Urinary bladder (tissue), 4 donors: ENCODE measurements at places on chromosomes 5 and 9. TPM values are rescaled to one million over a fixed set of nuclear protein-coding genes. Genes with fewer than 3 reads are reported as not detected.

- DNase-seq: no peak
Measured at GRCh38 chr5:69416180-69416579, 1.3 kb downstream of the MARVELD2 start.

The MARVELD2 gene
- 1.4 TPM for polyA plus RNA-seq

DNA sequence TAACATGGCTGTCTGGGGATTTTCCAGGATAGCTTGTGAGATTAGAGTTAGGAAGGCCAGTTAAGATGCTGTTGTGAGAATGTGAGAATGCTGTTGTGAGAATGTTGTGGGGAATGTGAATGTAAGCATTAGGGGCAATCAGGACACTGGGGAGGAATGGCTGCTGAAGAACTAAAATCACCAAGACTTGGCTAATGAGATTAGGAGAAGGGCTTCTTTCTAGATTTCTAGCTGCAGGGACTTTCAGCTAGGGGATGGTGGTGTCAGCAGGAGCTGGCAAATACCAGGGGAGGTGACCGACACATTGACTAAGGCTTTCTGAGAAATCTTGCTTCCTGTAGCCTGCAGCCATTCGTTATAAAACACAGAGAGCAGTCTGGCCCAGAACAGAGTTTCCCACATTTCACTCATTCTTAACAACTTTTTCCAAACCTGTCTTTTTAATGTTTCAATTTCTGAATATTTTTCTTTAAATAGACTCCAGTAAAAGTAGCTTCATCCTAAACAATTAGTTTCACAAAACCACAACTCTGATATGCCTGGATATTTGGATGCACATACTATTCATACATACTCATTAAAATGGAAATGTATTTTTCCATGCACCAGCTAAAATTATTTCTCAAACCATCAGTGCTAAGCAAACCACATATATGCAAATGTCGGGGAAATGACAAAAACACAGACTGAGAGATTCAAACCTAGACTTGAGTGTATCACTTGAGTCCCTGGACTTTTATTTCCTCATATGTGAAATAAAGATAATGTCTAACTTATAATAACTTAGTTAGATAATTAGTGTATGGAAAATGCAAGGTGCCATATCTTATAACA is 89.3 kb upstream of the TNC start:
- no peak for DNase-seq

DNA sequence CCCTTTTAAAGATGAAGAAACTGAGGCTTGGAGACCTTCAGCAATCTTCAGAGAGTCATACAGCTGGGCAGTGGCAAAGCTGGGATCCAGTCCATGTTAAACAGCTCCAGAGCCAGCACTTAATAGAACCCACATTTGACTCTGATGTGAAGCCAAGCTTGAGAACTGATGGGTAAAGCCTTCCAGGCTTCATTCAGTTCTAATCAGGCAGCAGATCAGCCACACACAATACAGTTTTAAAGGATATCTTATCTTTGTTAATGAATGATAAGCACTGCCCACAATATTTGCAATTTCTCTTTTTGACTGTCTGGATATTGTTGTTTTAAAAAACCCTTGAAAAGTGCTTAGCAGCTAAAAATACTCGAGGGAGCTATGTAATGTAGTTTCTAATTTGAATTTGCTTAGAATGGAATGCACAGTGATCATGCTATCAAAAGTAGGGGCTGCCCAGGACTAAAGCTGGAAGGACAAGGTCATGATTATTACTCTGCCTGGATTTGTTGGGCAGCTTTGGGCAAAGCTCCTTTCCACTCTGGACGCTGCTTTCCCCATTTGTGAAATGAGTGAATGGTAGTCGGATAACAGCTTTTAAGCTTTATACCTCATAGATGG is 31.3 kb upstream of the HTR4 start:
- no peak for DNase-seq

DNA sequence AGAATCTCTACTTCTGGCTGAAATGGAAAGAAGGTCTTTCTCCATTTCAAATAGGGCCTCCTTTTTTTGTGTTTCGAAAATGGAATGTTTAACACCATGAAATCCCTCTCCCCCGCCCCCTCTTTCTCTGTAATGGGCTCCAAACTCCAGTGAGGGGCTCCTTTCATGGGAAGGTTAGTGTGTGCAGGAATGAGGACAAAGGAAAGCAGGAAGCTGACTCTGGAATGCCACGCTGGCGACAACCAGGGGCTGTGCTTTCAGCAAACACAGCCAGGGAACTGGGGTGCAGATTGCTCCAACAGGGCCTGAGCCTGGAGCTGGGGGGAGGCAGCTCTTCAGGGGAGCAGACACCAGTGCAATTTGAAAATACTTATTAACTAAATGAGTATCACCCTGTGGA is 82.8 kb downstream of the CRB2 start:
- DNase-seq: no peak

- DNase-seq: no peak
Measured at GRCh38 chr9:129669141-129669718, 3.8 kb downstream of the PRRX2 start.

The UBQLN1 gene
- 60.4 TPM for polyA plus RNA-seq

The ZDHHC21 gene
- 3.2 TPM for polyA plus RNA-seq

- no peak for DNase-seq
Measured at GRCh38 chr9:115146581-115147021, 28.6 kb upstream of the TNC start.

DNA sequence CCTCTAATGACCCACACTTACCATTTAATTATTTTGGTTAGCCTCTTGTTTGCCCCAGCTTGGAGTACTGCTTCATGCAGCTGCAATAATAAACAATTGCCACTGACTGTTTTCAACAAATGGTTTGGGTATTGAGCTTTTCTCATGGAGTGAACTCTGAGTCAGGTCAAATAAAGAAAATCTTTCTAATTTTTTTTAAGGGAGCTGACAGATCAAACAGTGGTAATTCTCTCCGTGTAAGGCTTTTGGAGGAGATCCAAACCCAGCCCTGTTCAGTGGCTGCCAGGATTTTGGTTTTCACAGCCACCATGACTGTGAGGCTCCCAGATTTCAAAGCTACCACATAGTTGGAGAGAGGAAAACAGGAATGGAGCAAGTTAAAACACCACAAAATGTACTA is 110.7 kb upstream of the EFNA5 start:
- DNase-seq: no peak

The ENTPD2 gene
- polyA plus RNA-seq: 2.8 TPM

The FAM53C gene
- polyA plus RNA-seq: 22.9 TPM

- DNase-seq: no peak
Measured at GRCh38 chr9:35908504-35909125, 675 bp upstream of the SPAAR start.

DNA sequence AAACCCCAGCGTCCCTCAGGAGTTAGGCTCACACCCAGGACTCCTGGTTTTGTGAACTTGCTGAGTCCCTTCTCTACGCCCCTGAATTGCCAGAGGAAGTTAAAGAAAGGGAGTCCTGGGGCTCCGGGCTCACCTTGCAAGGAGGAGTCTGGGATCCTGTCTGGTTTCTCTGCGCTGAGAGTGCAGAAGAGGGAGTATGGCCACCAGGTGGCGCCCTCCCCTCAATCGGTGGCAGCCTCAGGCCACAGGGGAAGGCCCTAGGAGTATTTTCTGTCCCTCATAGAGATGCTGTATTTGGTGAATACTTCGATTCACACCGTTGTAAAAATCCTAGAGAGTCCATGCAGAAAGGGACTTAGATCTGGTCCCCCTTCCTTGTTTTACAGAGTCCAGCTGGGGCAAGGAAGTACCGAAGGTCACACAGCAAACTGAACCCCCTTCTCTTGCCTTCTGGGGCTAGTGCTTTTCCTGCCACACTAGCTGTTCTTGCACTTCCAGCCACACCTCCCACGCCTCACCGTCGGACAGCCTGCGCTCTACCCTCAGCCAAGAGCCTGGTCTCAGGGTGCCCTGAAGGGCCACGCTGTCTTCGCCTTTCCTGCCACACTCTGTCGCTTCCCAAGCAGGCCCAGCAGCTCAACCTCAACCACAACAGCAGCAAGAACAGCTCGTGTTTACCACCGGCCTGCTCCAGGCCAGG is 10.2 kb downstream of the HAND1 start:
- no peak for DNase-seq

The UHRF2 gene
- polyA plus RNA-seq: 22.3 TPM

The MRNIP gene
- 41.1 TPM for polyA plus RNA-seq

The PCDHA3 gene
- 0.41 TPM for polyA plus RNA-seq

The WWC1 gene
- polyA plus RNA-seq: 2.1 TPM

DNA sequence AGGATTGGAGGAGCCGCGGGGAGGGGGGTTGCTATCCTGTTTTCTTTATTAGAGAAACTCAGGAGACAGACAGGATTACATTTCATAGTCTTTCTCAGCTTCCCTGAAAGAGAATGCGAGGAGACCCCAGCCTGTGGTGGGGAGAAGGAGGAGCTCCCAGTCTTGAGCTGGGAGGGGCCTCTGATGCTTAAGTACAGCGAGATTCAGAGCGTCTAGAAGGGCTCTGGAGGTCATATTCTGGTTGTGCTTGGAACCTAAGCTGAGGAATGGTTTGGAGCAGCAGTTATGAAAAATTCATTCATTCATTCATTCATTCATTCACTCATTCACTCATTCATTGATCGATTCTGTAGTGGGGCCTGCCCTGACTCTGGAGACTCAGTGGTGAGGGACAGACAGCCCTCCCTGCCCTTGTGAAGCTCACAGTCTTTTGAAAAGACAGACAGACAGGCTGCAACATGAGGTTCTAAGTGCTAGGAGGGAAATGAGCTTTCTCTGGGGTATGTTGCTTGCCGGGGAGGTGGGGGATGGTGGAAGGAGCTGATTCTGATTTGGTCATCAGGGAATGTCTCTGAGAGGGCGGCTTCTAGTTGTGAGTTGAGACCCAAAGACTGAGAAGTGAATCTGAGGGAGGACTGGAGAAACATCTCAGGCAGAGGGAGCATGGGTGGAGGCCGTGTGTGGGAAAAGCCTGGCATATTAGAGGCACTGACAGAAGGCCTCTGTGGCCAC is 2.5 kb upstream of the SPRY4 start:
- DNase-seq: no peak

- no peak for DNase-seq
Measured at GRCh38 chr5:98365126-98365525, 408.3 kb upstream of the RGMB start.

The FRRS1L gene
- polyA plus RNA-seq: 0.44 TPM

- no peak for DNase-seq
Measured at GRCh38 chr9:89122949-89123348, 55.7 kb downstream of the SHC3 start.

GRCh38 chr9:80789831-80790230 is 899.5 kb downstream of the TLE1 start:
- DNase-seq: no peak

- DNase-seq: no peak
Measured at GRCh38 chr5:138849439-138849838, 25.7 kb downstream of the LRRTM2 start.

The TNC gene
- polyA plus RNA-seq: 43.5 TPM

The MRPS2 gene
- 56.7 TPM for polyA plus RNA-seq

The FANCC gene
- 4.6 TPM for polyA plus RNA-seq

DNA sequence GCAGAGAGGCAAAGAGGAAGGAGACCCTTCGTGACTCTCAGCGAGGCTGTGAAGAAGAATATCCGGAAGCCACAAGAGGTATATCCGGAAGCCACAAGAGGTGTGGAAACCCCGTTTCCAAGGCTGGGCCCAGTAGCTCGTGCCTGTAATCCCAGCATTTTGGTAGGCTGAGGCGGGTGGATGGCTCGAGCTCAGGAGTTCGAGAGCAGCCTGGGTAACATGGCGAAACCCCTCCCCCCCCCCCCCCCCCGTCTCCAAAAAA is 612 bp upstream of the BBLN start:
- no peak for DNase-seq

DNA sequence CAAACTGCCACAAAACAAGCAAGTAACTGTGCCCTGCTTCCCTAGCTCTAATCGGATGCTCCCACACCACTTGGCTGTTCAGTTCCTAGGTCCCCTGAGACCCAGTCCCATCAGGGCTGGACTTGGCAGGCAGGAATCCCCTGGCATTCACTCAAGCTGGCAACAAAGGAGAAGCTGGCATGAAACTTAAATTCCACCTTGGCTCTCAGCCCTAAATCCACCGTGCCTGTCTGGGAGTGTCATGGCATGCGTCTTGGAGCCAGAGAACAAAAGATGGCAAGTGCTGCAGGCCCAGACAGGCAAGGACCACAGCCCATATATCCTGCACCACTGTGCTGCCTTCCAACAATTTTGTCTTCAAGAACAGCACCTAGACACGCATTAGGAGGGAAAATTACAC is 38.2 kb downstream of the ETF1 start:
- DNase-seq: peak; percentile 62

- DNase-seq: no peak
Measured at GRCh38 chr5:150209099-150209635, 19.3 kb downstream of the SLC6A7 start.

The PAEP gene
- polyA plus RNA-seq: not detected

- no peak for DNase-seq
Measured at GRCh38 chr5:147481376-147481775, 28.5 kb downstream of the DPYSL3 start.
